Progenitor cell of endocrine pancreas (in vitro differentiated cells): ENCODE measurements at places on chromosomes 1 and 21. TPM values are rescaled to one million over a fixed set of nuclear protein-coding genes. Genes with fewer than 3 reads are reported as not detected.

CLDN17 gene
- total RNA-seq: not detected in 2 replicates

SNIP1 gene
- 17.1 and 18.2 TPM in 2 replicates for total RNA-seq

KIAA0040 gene
- 2.4 and 2.8 TPM in 2 replicates for total RNA-seq

PROK1 gene
- total RNA-seq: not detected in 2 replicates

PRRX1 gene
- total RNA-seq: 1.5 TPM in 2 replicates

TNFRSF14 gene
- total RNA-seq: 0.41 and 0.75 TPM in 2 replicates

CFHR1 gene
- not detected in 2 replicates for total RNA-seq

ATAD3A gene
- total RNA-seq: 37.4 and 38.8 TPM in 2 replicates

FAM110D gene
- 0.33 and 0.36 TPM in 2 replicates for total RNA-seq

IL24 gene
- not detected in 2 replicates for total RNA-seq

ZBTB7B gene
- total RNA-seq: 28.9 and 29.9 TPM in 2 replicates

ZNF697 gene
- total RNA-seq: 21.3 and 22.3 TPM in 2 replicates

S100A12 gene
- not detected in 2 replicates for total RNA-seq

NCF2 gene
- 0.67 and 1.7 TPM in 2 replicates for total RNA-seq

RHEX gene
- total RNA-seq: not detected in 2 replicates

SERTAD4 gene
- 1.1 and 1.8 TPM in 2 replicates for total RNA-seq

ST6GALNAC3 gene
- 11.0 and 17.5 TPM in 2 replicates for total RNA-seq

CACNA1S gene
- 0.05 TPM in 1 of 2 replicates, not detected in the other for total RNA-seq

GLIS1 gene
- total RNA-seq: not detected in 2 replicates

KRTAP12-2 gene
- not detected in 2 replicates for total RNA-seq

ARHGEF16 gene
- 60.5 and 63.6 TPM in 2 replicates for total RNA-seq

WDR64 gene
- total RNA-seq: 0.07 TPM in 1 of 2 replicates, not detected in the other

DCST1 gene
- not detected in 2 replicates for total RNA-seq

ZNF678 gene
- 19.8 and 24.1 TPM in 2 replicates for total RNA-seq

GUCA2A gene
- total RNA-seq: not detected in 2 replicates

ATP6V1G3 gene
- total RNA-seq: not detected in 2 replicates

HENMT1 gene
- total RNA-seq: 5.9 and 9.1 TPM in 2 replicates

CATSPERE gene
- 1.8 and 2.0 TPM in 2 replicates for total RNA-seq

LCE2A gene
- not detected in 2 replicates for total RNA-seq

HMCN1 gene
- 3.4 and 5.6 TPM in 2 replicates for total RNA-seq

TOR1AIP2 gene
- total RNA-seq: 78.4 and 83.2 TPM in 2 replicates

TMEM240 gene
- 5.1 and 6.6 TPM in 2 replicates for total RNA-seq

LRIF1 gene
- 10.4 and 10.8 TPM in 2 replicates for total RNA-seq

EDN2 gene
- not detected in 2 replicates for total RNA-seq

CASZ1 gene
- 23.6 and 28.5 TPM in 2 replicates for total RNA-seq

LENEP gene
- total RNA-seq: 0.84 TPM in 2 replicates

C1orf94 gene
- total RNA-seq: not detected in 2 replicates

ACTN2 gene
- 0.10 TPM in 1 of 2 replicates, not detected in the other for total RNA-seq

LGR6 gene
- 0.47 and 0.50 TPM in 2 replicates for total RNA-seq

OLIG2 gene
- 0.72 and 1.4 TPM in 2 replicates for total RNA-seq

TTC22 gene
- 2.4 TPM in 2 replicates for total RNA-seq

OLFML2B gene
- total RNA-seq: 0.67 and 1.8 TPM in 2 replicates

XCL2 gene
- not detected in 2 replicates for total RNA-seq
